Cardiac ventricle fibroblast (primary cell): ENCODE measurements at places on chromosomes 7 and 10. TPM values are rescaled to one million over a fixed set of nuclear protein-coding genes. Genes with fewer than 3 reads are reported as not detected.

The NKX2-3 gene
- total RNA-seq = not detected in 2 replicates

The C1QL3 gene
- not detected in 2 replicates for total RNA-seq

The TCF7L2 gene
- 7.6 and 9.2 TPM in 2 replicates for total RNA-seq

The NRCAM gene
- 26.5 and 33.5 TPM in 2 replicates for total RNA-seq

The TMEM140 gene
- total RNA-seq = 25.7 and 31.1 TPM in 2 replicates

The PLPP4 gene
- not detected in 2 replicates for total RNA-seq

The CDC14C gene
- not detected in 2 replicates for total RNA-seq

The ARHGEF5 gene
- total RNA-seq = 2.2 and 2.8 TPM in 2 replicates

The LBX1 gene
- not detected in 2 replicates for total RNA-seq

The TAS2R4 gene
- 0.12 and 0.29 TPM in 2 replicates for total RNA-seq

The IQCE gene
- 8.7 and 10.3 TPM in 2 replicates for total RNA-seq

The SYT15B gene
- 0.12 TPM in 1 of 2 replicates, not detected in the other for total RNA-seq

The CALML3 gene
- total RNA-seq = not detected in 2 replicates

The LRGUK gene
- total RNA-seq = not detected in 2 replicates

The WDR86 gene
- 2.4 and 4.6 TPM in 2 replicates for total RNA-seq

The WNT8B gene
- total RNA-seq = not detected in 2 replicates

The CYP2C19 gene
- total RNA-seq = not detected in 2 replicates

The CDNF gene
- total RNA-seq = 2.6 and 2.7 TPM in 2 replicates

The KCNH2 gene
- total RNA-seq = not detected in 2 replicates

The LIPK gene
- not detected in 2 replicates for total RNA-seq

The HMX3 gene
- not detected in 2 replicates for total RNA-seq

The GPR85 gene
- total RNA-seq = 0.39 and 0.50 TPM in 2 replicates

The GSTO2 gene
- 0.25 and 0.54 TPM in 2 replicates for total RNA-seq

The ANKRD61 gene
- total RNA-seq = not detected in 2 replicates

The ZNF282 gene
- 21.4 and 25.5 TPM in 2 replicates for total RNA-seq

The MNX1 gene
- not detected in 2 replicates for total RNA-seq

The UTF1 gene
- total RNA-seq = not detected in 2 replicates
